Iris pigment epithelial cell (primary cell): ENCODE measurements at places on chromosomes 3 and 15.

GRCh38 chr3:123258359-123258758 is 56.6 kb downstream of the SEC22A start:
- no peak for DNase-seq

GRCh38 chr3:119663885-119664284 is 3.5 kb upstream of the POPDC2 start:
- DNase-seq: peak; percentile 32

GRCh38 chr3:148901987-148902791 is 37.1 kb downstream of the CPA3 start:
- peak; percentile 79 for DNase-seq

DNA sequence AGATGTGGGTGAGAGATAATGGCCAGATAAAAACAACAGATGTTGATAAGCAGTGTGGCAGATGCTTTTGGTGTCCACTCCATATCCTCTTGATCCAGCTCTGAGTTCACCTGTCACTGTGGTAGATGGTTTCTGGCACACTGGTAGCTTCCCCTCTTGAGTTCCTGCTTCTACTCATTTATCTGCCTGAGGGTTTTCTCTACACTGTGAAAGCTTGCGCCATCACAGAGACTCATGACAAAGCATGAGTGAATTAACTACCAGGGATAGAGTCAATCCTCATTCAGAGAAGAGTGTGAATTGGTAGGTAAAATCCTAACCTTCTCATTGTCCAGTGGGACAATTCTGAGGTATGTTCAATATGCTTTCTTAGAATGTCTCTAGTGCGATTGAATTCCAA is 50.0 kb upstream of the ARHGEF26 start:
- DNase-seq: no peak

- no peak for DNase-seq
Observed at GRCh38 chr3:50256978-50257890, 11.7 kb upstream of the SEMA3B start.

GRCh38 chr3:124592658-124593441 is 137.4 kb upstream of the UMPS start:
- no peak for DNase-seq
